ENCODE measurements at places on chromosomes 16 and 17.

- DNase-seq: no peak
These were observed 7.1 kb downstream of the MYBBP1A start for GRCh38 chr17:4548061-4548461.

GRCh38 chr16:86371083-86371803, 139.1 kb upstream of the FOXF1 start:
- DNase-seq: no peak

DNA sequence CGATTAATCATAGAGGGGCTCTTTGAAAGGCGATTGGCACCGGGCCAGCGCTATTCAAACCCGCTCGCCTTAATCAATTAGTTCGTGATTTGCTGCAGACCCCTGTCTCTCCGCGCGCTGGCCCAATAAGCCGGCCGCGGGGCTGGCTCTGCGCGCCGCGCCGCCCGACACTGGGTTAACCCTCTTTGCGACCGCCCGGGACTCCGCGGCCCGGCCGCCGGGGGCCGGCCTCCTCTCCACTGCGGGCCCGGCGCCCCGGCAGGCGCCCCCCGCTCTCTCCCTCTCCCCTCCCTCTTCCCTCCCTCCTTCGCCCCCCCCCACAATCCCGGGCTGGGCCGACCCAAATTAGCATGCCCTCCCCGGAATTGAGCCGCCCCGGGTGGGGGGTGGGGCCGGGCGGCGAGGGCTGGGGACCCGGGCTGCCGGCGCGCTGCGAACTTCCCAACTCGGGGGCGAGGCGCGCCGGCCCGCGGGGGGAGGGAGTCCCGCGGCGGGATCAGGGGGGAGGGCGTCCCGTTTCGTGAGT, 428 bp upstream of the SALL1 start:
- no peak for DNase-seq

DNA sequence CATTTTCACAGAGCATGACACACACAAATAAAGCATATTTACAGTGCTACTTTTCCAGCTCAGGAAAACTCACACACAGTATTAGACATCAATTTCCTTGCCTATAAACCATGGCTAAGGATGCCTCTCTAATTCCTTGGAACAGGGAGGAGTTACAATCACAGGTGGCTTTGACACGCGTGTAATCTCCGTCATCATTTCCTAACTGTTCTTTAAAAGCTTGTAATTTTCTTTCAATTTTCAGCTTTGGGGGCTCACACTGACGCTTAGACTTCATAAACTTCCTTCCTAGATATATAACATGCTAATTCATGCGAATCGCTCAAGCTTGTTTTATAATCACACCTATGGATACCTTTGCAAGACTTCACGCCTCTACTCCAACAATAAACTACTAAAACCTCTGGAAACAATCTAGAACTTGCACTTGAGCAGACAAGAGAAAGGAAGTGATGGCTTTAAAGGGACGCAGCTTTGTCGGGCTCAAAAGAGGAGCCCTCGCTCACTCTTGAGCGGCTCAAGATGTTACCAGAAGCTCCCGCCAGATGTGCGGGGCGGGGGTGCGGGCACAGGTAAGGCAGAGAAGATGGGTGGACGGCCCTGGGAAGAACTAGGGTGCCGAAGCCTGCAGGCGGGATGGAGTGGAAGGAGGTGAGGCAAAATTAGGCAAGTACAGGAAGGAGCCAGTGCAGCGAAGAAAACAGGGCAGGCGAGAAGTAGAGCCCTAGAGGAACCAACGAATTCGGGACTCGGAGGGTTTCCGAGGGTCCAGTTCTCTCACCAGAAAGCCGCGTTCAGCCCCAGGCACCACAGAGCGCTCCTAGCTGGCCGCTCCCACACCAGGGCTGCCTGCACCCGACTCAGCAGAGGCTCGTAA, 631 bp downstream of the RETREG3 start:
- DNase-seq: no peak

DNA sequence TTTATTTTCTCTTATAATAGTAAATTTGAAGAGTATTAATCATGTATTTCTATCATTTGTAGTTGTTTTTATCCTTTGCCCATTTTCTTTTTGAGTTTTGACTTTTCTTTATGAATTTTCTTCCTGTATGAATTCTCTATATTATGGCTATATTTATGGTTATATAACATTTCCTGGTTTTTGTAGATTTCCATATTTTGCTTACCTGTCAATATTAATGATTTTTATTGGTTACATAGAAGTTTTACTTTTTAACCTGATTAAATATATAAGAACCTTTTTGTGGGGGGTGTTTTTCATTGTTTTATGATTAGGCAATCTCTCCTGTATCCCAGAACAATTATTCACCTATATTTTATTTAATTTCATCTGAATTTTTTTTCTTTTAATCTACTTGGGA, 93.2 kb downstream of the AATF start:
- no peak for DNase-seq

- DNase-seq: no peak
These were observed 32.4 kb downstream of the SNX11 start for GRCh38 chr17:48139944-48140343.

- no peak for DNase-seq
These were observed 45.0 kb downstream of the DYNLRB2 start for GRCh38 chr16:80585764-80586163.

- no peak for DNase-seq
These were observed 6.6 kb upstream of the IGFBP4 start for GRCh38 chr17:40436636-40437035.

DNA sequence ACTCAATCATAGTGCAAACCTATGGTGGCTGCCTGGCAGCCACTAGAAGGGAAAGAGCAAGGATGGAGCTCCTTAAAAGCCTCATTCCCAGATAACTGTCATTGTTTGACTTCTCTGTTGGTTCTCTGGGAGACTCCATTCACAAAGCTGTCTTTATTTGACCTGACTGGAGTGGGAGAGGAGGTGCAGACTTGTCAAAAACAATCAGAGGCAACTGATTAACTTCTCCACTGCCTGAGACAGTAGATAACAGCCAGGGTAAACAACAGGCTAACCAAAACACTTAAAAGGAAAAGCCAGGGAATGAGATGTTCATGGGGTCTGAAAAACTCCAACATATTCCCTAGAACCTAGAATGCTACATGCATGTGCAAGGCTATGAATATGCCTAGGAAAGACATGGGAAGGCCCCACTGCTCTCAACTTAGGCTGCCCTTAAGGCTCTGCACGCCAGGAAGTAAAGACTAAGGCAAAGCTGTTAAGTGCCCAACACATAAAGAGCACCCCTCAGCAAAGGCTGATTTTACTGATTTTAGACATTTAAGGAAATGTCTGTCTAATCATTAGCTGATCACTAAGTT, 82.0 kb downstream of the TTC19 start:
- no peak for DNase-seq

DNA sequence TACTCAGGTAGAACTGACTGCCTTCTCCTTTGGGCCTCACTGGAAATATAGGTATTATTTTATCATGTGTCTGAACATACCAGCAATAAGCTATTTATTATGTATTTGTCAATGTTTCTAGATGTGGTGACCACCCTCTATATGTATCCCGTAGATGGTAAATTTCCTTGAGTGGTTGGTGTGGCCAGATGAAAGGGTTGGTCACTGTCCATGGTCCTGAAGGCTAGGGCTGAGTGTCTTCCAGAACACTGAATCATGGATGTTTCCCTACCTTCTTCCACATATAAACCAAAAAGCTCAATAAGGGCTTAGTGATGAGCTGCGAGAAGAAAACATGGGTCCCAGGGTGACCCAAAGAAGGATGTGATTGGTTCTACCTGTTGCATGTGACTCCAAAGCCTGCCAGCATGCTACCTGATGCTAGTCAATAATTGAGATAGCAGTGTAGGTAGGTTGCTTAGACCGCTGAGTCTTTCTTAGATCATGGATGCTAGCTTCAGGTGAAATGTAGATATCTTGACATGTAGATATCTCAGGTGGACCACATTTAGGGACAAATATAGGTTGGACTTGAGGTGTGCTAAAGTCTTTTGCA, 150.3 kb downstream of the ASIC2 start:
- DNase-seq: peak; percentile 15

- no peak for DNase-seq
These were observed 106.8 kb upstream of the SEC14L1 start for GRCh38 chr17:77033892-77034404.

DNA sequence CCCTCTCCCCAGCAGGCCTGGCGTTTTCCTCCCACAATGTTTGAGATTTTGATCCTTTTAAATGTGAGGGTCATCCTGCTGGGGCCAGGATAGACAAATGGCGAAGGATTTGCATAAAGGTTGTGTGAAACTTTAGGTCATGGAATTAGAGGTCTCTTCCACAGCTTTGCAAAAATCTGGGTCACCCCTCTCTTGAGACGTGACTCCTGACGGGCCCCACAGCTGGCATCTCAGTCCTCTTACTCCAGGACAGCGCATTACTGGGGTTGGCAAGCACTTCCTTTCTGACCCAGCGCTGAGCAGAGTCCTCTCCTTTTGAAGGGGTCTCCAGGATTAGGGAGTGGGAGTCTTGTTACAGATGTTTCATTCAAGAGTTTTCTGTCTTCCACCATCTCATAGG, 7.4 kb downstream of the ZNF629 start:
- DNase-seq: no peak

- DNase-seq: no peak
These were observed 21.4 kb downstream of the RPTOR start for GRCh38 chr17:80566054-80566400.

- no peak for DNase-seq
These were observed 5.8 kb downstream of the THOC6 start for GRCh38 chr16:3029491-3030221.

DNA sequence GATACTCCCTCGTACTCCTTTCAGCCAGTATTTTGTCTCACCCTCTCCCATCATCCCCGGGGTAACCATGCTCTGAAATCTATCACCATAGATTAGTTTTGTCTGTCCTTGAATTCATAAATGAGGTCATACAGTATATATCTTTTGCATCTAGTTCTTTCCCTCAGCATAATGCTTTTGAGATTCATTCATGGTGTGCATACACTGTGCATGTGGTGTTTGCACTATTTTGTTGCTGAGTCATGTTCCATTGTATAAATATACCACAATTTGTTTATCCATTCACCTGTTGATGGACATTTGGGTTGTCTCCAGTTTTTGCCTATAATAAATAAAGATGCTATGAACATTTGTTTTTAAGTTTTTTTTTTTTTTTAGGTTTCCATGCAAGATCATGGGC, 34.2 kb upstream of the NLRP1 start:
- no peak for DNase-seq

GRCh38 chr17:55659661-55660060, 63.0 kb downstream of the TMEM100 start:
- DNase-seq: no peak

- no peak for DNase-seq
These were observed 75.9 kb upstream of the TNRC6C start for GRCh38 chr17:77882481-77883212.

DNA sequence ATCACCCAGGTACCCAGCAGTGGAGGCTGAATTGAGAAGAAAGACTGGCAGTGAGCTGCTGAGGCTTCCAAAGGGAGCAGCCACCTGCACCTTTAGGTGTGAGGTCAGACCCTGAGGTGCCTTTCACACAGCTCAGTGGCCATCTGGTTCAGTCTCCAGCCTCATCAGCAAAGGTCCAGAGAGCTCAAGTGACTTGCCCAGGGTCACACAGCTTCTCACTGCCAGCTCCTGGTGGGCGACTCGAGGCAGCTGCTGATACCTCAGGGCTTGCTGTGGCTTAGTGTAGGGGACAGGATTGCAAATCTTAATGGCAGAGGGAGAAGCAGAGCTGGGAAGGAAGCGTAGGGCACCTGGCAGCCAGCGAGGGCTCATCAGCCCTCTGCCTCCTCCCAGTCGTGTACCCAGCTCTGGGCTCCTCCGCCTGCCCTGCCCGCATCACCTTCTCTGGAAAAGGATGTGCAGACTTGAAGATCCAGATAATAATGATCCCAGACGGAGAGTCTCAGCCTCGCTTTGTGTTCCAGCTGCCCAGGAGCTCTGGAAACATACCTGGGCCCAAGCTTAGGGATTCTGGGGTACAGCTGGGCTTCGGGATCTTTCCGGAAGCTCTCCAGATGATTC, 165.3 kb upstream of the GSE1 start:
- DNase-seq: no peak

DNA sequence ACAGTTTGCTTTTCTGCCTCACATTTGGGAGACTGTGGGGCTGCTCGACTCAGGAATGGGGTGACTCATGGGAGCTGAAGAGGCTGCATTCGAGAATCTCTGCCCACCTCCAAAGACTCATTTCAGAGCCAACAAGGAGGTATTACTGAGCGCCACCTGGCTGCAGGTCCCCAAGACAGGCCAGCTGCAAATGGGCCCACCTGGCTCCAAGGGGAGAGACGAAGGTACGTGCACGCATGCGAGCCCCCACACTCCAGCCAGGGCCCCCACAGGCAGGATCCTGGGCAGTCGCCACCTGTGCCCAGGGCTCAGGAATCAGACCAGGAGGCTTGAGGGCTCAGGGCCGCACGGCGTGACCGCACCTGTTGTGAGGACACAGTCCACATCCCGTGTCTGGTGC, 6.0 kb downstream of the HAGHL start:
- no peak for DNase-seq

- DNase-seq: no peak
These were observed 1.4 kb upstream of the RHOT2 start for GRCh38 chr16:666572-666971.

- no peak for DNase-seq
These were observed 231.5 kb downstream of the MRTFB start for GRCh38 chr16:14302399-14303181.

- no peak for DNase-seq
These were observed 1.9 kb downstream of the EVPLL start for GRCh38 chr17:18379246-18380146.

- DNase-seq: no peak
These were observed 11.9 kb downstream of the MAP3K3 start for GRCh38 chr17:63634163-63634562.

DNA sequence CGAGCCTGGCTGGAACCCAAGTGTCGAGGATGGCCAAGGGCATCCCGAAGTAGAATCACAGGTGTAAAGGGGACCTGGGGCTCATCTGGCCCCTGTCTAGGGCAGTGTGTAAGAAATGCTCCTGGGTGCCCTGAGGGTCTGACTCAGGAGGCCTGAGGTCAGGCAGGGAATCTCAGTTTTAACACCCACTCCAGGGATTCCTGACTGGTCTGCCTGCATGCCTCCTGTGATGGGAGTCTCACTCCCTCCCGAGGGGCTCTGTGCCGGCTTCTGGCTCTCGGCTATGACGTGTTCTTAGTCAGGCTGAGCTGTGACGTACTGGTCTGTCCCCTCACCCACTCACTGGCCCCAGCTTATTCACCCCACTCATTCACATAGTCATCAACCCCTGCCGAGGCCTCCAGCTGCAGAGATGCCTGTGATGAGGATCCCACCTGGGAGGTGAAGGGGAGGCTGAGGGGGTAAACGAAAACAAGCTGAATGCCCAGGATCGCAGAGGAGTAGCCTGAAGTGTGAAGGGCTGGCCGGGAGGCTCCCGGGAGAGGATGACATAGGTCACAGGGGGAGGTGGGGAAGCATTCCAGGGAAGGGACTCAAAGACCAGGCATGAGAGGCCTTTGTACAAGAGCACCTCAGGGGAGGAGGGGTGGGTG, 23.8 kb downstream of the FAM83G start:
- DNase-seq: no peak

- no peak for DNase-seq
These were observed 128.7 kb downstream of the TANGO6 start for GRCh38 chr16:68972013-68972412.
